Amygdala (tissue), 56 donors: ENCODE measurements at places on chromosomes 12 and 14.
A peak's percentile ranks its signal among the peaks of the same experiment; 100 is the strongest.

GRCh38 chr12:6312529-6313325, 2.2 kb downstream of the PLEKHG6 start:
- no peak for DNase-seq

- no peak for DNase-seq
These were observed 48.2 kb downstream of the CALM1 start for GRCh38 chr14:90445011-90445410.

GRCh38 chr12:66352197-66352596, 49.9 kb downstream of the HELB start:
- DNase-seq, result peak; percentile 38

- no peak for DNase-seq
These were observed 131.8 kb downstream of the NEDD1 start for GRCh38 chr12:97038834-97039233.

- DNase-seq, result no peak
These were observed 317.4 kb upstream of the DDHD1 start for GRCh38 chr14:53470351-53471043.

DNA sequence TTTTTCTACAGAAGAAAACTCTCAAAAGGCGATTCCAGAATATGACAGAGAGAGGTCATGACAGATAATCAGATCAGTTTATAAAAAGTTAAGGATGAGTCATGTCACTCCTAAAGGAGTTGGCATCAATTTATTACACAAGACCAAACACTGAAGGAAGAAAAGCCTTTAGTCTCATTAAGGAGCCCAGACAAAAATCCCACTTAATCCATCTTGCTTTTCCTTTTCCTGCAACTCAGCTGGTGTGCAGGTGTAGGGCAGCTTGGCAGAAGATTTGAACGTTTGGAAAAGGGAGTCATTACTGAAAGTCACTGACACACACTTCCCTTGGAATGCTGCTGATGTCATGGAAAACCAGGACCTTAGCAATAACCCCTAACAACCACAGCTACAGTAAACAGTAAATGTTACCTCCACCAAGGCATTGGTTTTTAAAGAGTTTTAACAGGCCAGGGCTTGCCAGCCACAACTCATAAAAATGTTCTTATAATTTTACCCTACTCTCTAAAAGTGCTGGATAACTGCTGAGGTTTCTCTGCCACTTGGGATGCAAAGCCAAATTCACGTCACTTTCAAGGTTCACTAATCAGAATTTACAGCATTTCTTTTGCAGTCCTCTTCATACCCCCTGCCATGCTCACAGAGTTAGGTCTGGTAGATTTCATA, 320.6 kb downstream of the RAD51B start:
- DNase-seq, result no peak

DNA sequence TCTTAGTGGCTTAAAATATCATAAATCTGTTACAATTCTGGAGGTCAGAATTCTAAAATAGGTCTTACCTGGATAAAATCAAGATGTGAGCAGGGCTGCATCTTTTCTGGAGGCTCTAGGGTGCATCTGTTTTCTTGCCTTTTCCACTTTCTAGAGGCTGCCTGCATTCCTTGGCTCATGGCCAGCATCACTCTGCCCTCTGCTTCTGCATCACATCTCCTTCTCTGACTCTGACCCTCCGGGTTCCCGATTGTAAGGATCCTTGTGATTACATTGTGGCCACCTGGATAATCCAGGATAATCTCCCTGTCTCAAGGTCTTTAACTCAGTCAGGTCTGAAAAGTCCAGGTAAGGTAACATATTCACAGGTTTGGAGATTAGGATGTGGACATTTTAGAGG, 11.0 kb upstream of the BMP4 start:
- no peak for DNase-seq

DNA sequence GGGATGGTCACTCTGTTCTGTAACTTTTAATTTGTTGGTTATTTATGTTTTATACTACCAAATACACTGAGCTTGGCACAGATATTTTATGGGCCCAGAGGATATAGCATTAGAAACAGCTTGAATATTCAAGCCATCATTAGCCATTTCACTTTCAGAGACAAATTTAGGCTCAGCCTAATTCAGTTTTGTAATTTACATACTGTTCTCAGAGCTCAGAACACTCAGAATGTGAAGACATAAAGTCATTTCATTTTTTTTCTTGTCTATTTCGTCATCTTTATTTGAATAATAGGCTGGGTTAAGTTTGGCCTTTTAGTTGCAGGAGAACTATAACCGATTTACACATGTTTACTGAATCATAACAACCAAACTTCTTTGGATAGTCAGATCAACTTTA, 361.7 kb downstream of the SNAPC1 start:
- DNase-seq, result no peak

- DNase-seq, result no peak
These were observed 16.4 kb downstream of the BCL2L14 start for GRCh38 chr12:12086973-12087692.

DNA sequence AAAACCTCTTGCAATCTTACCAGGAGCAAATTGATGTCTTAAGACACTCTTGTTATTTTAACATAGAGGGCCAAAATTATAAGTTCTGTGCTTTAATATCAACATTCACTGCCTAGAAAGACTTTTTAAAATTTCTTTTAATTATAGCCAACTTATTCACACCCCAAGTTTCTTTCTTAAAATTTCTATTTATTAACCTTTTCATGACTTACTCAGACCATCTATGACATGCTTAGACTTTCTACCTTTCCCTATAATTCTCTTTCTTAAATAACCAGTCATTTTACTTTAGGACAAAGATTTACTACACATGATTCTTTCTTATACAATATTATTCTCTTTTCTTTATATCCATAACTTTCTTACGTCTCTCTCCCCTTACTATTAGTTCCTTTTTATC, 220.4 kb downstream of the NUBPL start:
- no peak for DNase-seq

DNA sequence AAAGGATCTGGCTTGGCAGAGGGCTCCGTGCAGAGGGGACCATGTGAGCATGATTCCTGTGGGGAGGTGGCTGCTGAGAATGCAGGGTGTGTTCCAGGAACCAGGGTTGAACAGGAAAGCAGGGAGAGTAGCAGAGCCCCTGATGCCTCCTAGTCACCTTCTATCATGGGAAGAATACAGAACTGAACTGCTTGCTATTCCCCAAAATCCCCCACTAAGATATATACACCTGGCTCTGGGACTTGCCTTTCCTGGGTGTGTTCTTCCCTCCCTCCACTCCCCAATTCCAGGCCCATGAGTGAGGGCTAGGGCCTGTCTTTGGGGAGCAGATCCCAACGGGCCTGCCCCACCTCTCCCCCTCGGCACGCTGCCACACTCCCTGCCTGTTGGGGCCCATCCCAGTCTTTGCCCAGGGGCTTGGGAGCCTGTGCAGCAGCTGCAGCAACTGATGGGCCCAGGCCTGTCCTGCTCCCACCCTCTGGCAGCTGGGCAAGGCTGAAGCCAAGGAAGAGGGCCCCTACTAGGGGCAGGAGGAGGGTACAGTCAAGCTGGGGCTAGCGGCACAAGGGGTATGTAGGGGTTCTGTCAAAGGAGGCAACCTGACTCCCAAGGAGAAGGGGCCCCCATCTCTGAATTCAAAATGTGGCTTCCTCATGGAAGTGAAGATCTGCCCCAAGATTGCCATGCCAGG, 3.2 kb downstream of the AJUBA start:
- no peak for DNase-seq

DNA sequence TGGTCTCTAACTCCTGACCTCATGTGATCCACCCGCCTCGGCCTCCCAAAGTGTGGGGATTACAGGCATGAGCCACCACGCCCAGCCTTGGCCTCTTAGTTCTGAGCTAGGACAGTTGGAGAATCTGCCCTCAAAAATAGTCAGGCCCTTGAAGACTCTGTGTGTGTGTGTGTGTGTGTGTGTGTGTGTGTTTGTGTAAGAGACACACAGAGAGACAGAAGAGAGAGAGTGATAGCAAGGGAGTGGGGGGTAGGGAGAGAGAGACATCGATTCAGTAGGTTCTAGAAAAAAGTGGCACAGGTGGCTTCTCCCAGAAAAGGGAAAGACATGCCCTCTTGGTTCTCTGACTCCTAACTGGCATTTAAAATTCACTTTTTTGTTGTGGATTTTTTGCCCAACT, 5.4 kb downstream of the HNF1A start:
- no peak for DNase-seq

GRCh38 chr12:31631023-31631724, 28.3 kb upstream of the ETFBKMT start:
- DNase-seq, result no peak

GRCh38 chr12:49708851-49709250, 1.6 kb upstream of the FMNL3 start:
- no peak for DNase-seq

DNA sequence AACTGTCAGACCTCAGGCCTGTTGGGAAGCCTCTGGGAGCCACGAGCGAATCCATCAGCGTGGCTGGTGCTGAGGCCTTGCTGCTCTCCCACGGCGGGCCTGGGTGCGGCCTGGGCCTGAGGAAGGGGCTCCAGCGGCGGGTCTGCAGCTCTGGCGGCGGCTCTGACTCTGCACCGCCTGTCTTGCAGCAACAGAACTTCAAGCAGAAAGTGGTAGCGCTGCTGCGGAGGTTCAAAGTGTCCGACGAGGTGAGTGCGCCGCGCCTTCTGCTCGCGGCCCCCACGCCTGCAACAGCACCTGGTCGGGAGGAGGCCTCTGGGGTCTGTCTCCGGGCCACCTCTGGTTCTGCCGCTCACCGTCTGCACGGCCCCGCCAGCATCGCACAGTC, 28.7 kb upstream of the TEX22 start:
- DNase-seq, result no peak

DNA sequence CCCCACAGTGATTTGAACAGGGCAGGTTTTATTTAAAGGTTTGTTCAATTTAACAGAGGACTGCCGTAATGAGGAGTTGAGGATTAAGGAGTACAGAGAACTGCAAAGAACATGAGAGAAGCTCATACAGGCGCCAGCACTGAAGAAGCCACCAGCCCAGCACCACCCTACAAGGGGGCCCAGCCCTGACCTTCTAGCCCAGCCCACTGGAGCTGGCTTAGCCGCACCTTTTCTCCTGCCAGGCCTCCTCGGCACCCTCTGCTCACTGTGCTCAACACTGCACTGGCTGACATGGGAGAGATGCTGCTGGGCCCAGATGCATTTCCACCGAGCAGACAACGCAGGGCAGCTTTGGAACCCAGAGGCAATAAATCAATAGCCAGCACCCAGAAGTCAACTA, 36.5 kb upstream of the SFSWAP start:
- DNase-seq, result no peak

DNA sequence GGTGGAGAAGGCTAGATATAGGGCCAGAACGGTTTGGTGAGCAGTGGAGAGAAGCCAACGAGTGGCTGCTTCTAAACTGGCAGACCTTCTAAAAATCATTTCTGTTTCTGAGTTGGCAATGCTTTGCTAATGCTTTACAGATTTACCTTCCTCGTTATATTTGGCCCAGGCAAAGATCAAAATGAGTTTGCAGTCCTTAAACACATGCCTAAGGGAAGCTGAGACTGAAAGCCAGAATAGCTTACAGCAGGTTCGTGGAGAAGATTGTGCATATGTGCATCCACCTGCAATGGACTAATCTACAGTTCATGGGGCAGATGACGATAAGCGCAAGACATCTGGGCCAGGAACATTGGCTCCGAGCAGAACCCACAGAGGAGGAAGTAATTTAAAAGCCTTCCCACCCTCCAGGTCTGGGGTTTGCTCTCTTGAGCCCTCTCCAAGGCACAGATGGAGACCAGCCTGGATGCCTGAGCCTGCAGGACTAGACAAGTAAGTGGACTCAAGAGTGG, 99.4 kb downstream of the NINJ2 start:
- DNase-seq, result no peak

DNA sequence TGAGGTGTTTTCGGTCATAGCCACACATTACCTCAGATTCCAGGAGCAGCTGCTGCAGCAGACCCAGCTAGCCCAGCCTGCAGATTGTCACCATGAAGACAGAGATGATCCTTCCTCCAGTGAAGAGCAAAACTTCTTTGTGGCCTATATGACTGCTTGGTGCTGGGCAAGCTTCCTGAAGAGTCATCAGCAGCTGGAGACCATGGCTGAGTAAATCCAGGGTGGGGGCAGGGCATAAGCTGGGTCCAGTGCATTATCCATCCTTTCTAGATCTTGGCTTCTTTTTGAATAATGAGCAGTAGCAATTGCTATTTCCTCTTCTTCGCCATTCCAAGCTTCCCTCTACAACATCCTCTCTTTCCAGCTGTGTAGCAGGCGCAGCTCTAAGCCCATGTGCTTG, 373.1 kb upstream of the DDHD1 start:
- DNase-seq, result no peak

DNA sequence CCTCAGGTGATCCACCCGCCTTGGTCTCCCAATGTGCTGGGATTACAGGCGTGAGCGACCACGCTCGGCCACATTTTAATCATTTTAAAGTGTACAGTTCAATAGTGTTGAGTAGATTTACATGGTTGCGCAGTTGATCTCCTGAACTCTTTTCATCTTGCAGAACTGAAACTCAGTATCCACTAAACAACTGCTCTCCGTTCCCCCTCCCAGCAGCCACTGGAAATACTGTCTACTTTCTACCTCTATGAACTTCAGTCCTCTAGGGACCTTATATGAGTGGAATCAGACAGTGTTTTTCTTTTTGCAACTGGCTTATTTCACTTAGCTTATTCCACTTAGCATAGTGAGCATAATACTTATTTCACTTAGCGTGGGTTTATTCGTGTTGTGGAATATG, 53.7 kb downstream of the KCTD10 start:
- DNase-seq, result no peak

- no peak for DNase-seq
These were observed 6.1 kb upstream of the CMA1 start for GRCh38 chr14:24514209-24514608.

DNA sequence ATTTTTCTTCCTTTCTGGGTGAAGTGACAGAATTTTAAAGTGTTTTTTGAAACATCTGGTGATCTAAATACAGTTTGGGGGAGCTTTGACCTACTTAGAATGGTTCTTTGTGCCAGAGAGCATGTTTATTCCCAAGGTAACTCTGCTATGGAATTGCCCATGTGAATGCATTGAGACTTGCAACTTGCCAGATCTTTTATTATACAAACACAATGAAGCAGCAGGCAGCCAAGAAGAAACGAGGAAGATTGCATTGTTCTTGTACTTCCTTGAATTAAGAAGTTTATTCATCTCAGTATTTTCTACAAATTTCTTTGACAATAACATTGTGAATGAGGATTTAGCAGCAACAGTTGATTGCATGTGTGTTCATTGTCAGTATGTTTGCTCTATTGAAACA, 55.5 kb downstream of the FGD4 start:
- DNase-seq, result no peak
